Activated naive CD4-positive, alpha-beta T cell treated with anti-CD3 and anti-CD28 coated beads, Interleukin-2, amount 50 U/mL, for 72 hours (primary cell): ENCODE measurements at places on chromosomes 1 and 21. TPM values are rescaled to one million over a fixed set of nuclear protein-coding genes. Genes with fewer than 3 reads are reported as not detected.

TNFAIP8L2 gene
- total RNA-seq = 6.9 TPM

GPN2 gene
- 56.1 TPM for total RNA-seq

TNFRSF14 gene
- 183 TPM for total RNA-seq

SAMD13 gene
- total RNA-seq = 0.29 TPM

KCNJ9 gene
- total RNA-seq = not detected

MRPL20 gene
- total RNA-seq = 82.9 TPM

CHD5 gene
- 0.47 TPM for total RNA-seq

CLCA4 gene
- total RNA-seq = not detected

SYDE2 gene
- 3.5 TPM for total RNA-seq

CCDC185 gene
- not detected for total RNA-seq

S100A3 gene
- not detected for total RNA-seq

PDE4B gene
- 23.8 TPM for total RNA-seq

TTLL7 gene
- 1.5 TPM for total RNA-seq

VWA5B1 gene
- 0.10 TPM for total RNA-seq

CITED4 gene
- total RNA-seq = 1.4 TPM

UBXN10 gene
- 1.3 TPM for total RNA-seq

LCK gene
- 284 TPM for total RNA-seq

CCDC27 gene
- total RNA-seq = not detected
